ENCODE measurements at places on chromosomes 11 and 22.

GRCh38 chr22:19419464-19420178 is 11.9 kb downstream of the HIRA start:
- DNase-seq = peak; percentile 21

DNA sequence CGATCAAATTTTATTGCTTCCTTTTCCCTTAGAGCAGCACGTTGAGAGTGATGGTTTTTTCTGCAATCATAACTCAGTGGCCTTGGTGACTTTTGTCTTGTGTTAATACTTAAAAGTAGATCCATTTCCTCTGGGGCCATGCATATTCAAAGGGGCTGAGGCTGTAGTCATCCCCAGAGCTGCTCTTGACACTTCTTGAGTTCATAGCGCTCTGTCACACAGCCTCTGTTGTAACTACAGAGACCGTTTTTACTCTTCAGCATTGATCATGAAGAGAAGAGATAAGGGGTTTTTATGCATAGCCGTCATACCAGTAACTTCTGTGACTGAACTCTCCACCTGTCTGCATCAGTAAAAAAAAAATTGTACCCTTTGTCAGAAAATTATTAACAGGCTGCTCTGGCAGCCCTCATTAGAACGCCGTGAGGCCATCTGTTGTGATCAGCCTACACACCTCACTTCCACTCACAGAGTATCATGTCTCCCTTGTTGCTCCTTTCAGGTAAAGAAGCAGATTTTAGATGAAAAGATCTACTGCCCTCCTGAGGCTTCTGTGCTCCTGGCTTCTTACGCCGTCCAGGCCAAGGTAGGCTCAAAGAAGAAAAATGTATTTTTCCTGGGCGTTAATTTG is 38.4 kb downstream of the NF2 start:
- DNase-seq = no peak

- no peak for DNase-seq
These were observed 410 bp downstream of the GLB1L3 start for GRCh38 chr11:134276396-134277182.

GRCh38 chr11:109123816-109124787 is 297.9 kb upstream of the C11orf87 start:
- no peak for DNase-seq

DNA sequence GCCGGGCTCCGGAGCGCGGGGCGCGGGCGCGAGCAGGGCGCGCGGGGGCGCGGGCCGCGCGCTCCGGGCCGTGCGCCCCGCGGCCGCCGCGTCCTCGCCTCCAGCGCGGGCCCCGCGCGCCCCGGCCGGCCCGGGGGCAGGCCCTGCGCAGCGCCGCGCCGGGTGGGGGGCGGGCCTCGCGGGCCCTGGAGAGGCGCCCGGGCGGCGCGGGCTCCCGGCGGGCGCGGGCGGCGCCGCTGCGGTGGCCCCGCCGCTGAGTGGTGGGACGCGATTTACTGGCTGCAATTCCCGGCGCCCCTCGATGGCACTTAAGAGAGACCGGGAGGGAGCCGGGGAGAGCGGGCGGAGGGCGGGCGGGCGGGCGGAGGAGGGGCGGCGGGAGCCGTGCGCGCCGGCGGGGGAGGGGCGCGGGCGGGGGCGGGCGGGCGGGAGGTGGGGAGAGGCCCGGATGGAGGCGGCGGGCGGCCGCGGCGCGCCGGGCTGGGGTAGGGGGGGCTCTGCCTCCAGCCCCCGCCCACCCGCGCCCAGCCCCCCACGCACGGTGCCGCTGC is 73.2 kb upstream of the TCF20 start:
- peak; percentile 36 for DNase-seq

- no peak for DNase-seq
These were observed 670 bp downstream of the MAPK8IP1 start for GRCh38 chr11:45885921-45886721.

- no peak for DNase-seq
These were observed 98.5 kb upstream of the RTL6 start for GRCh38 chr22:44596396-44597125.

DNA sequence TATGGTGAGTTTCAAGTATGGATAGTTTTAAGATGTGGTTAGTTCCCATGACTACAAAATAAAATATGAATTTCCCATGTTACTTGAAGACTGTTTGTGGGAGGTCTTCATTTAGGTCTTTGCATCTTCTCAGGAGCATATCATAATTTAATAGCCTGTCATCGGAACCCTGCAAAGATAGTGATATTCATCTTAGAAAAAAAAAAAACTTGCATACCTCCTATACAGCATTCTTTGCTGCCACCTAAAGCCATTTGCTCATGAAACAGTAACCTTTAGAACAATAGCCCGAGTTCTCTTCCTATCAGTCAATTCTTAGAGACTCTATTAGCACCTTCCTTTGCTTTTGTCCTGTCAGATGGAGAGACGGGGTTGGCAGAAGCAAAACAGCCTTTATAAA is 75.3 kb downstream of the ARFGAP2 start:
- no peak for DNase-seq

GRCh38 chr22:50684501-50684900 is 11.9 kb downstream of the SHANK3 start:
- no peak for DNase-seq

GRCh38 chr11:13065200-13065787 is 56.2 kb downstream of the RASSF10 start:
- no peak for DNase-seq

GRCh38 chr11:31720225-31720624 is 90.9 kb downstream of the PAX6 start:
- DNase-seq = no peak

DNA sequence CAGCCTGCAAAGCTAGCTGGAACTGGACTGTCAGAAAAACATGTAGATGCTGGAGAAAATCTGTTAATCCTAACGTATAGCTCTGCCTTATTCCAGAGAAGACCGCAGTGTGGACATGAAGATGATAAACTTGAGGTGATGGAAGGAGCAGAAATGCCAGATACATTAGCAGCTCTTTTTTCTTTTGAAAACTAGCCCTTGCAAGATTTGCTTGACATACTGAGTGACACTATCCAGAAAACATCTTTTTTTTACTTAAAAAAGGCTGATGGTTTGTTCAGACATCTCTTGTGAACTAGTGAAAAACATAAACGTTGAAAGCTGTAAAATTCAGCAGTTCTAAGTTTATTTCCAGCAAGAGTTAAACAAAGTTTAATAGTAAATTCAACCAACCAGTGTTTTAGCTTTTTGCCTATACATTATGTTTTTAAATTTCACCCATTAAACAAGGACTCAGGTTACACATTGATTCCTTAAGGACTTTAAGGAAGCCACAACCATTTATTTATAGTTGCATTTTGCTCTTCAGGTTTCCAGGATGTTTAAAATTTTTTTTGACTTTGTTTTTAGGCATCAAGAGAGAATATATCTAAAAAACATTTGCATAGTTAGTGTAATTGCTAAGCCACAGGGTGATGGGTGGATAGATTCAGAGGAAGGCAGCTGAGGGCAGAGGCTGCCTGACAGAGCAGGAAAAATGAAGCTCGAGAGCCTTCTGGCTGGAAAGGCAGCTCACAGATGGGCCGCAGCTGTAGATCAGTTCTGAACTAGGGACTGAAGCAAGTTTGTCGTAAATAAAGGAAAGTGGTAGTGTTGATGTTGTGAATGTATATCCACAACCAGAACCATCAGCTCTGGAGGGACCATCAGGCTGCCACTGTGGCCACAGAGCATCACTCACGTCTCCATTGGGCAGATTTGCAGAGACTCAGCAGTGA is 9.5 kb downstream of the SNAP29 start:
- DNase-seq = no peak

- no peak for DNase-seq
These were observed 958 bp upstream of the TUT1 start for GRCh38 chr11:62592146-62592815.

DNA sequence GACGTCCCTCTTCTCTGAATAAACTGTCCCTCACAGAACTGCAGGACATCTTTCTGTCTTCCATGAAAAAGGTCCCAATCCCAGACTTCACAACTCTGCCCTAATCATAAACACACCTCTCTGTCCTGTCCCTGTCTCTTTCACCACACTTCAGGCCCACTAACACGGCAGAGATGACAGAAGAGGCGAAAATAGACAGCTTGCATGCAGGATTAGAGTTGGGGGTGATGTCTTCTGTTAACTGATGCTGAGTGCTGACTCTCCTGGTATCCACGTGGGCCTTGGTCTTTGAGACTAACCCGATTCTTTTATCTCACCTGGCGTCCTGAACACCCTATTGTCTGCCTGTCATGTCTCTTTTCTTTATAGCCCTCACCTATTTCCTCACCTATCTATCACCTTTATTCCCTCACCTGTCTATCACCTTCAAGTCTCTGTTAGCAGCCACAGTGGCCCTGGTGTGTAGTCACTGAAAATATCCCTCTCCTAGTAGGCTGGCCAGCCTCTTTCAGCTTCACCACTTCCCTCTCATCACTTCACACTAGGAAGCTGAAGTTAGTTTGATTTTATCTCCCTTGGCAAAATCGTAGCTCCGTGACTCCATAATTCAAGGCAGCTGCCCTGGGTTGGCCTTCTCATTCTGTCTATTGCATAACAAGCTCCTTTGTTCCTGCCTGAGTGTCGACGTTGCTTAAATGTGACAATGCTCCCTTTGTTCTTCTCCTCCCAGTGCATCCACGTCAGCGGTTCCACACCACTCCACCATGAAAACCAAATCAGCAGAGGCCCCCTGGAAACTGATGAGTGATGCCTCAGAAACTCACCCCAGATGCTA is 30.6 kb upstream of the DRD2 start:
- no peak for DNase-seq

DNA sequence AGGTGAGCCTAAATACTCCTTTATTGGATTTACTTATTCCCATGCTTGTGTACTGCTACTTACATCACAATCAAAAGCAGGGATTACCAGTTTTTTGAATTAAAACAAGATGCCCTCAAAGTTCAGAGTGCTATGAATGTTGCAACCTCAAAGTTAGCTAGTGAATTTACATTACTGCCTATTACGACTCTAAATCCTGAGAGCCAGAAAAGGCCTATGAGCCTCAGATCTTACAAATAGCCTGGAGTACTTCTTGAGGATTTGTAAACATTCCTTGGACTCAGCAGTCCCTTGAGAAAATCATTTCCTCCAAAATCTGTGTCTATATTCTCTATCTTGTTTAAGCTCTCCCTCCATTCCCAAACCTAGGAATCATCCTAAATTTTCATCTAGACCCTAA is 25.5 kb downstream of the CHORDC1 start:
- no peak for DNase-seq

GRCh38 chr11:72685560-72686480 is 11.6 kb upstream of the PDE2A start:
- DNase-seq = peak; percentile 38

- no peak for DNase-seq
These were observed 25.9 kb upstream of the FBLN1 start for GRCh38 chr22:45476814-45477213.

Measured in stimulated activated CD4-positive, alpha-beta T cell treated with anti-CD3 and anti-CD28 coated beads, Interleukin-4, amount 100 ng/mL, for 4 hours (primary cell).